ENCODE measurements at places on chromosomes 1 and 21.

DNA sequence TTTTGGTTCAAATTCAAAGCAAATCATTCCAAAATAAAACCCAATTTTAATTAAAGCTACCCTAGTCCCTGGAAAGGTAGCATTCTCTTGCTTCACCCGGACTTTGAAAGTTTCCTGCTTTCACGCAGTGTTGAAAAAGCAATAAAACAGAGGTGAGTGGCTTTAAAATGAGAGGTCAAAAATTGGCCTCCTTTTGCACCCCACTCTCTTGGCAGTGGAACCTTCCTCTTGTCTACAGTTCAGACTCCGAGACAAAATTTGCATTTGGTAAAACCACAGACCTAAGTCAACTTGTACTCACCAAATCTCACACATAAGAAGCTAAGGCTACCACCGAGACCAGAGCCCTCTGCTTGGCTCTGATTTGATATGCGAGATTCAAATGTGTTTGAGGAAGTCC, 252.7 kb downstream of the TTLL7 start:
- DNase-seq, result no peak

GRCh38 chr1:32736812-32737791, 34.5 kb upstream of the SYNC start:
- DNase-seq, result no peak

- DNase-seq, result no peak
Measured at GRCh38 chr1:247421074-247421473, 5.1 kb downstream of the NLRP3 start.

DNA sequence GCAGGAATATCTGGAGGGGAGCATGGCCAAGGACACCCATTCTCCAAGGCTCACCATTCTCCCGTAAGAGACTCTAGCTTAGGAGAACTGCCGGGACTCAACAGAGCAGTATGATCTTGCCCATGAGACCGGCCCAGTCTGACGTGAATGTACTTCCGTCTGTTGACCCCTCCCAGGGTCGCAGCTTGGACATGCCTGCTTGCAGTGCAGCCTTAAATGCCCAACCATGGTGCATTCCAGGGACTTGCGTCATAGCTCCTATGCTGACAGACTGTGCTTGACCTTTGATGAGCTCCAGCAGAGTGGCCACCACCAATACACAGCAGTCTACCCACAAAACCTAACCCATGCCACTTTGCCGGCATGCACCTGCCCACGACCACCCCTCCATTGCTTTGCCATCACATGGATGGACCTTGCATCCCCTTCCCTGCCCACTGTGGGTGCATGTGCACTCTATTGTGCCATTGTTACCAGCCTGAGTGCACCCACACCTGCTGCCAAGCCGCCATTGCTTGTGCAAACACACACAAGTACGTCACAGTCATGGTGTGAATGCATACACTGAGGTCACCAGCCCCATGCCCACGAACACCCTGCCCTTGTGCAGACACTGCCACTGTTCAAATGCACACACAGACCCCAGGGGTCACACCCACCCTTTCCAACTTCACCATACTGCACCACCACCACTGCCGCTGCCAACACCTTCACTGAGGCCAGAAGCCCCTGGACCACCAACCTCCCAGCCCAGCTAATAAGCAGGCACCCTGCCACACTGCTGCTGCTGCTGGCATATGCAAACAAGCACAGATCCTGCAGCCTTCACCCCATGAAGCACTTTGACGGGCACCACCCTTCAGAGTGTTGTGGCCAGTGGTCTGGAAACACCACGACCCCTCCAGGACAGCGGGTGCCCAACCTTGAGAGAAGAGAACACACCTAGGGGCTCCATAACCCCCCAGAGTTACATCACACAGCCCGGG, 1141.3 kb downstream of the BRINP3 start:
- no peak for DNase-seq

DNA sequence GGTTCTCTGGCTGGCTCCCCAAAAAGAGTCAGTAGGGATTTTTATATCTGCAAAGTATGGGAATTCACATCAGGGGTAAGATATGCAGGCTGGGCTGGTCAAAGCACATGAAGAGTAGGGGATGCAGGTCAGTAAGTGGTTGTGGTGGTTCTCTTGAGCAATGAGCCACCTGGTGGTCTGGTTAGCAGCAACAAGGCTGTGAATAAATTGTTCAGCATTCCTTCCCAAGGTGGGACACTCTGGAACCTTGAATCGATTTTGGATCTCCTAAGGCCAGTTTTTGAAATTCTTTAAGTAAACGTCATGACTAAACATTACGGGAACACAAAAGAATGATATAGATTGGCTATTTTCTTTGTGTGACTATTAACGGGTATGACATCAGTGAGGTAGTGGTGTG, 563.0 kb upstream of the NEGR1 start:
- DNase-seq, result no peak

DNA sequence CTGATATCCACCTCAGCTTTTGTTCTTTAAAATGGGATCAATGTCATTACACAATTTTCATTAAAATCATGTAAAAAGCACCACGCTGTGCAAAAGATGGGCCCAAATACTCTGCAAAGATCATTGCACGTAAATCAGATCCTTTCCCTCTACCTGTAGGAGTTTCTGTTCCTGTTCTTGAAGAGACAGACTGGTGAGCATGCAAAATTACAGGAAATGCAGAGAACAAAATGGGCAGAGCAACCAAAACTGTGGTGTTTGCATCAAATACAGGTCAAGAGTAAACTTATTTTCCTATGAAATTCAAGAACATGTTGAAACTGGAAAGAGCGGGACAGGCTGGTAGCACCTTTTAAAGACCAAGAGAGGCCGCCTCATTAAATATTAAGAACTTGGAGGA, 294.9 kb upstream of the ADGRL2 start:
- no peak for DNase-seq

GRCh38 chr1:66932291-66932690, 7.5 kb downstream of the MIER1 start:
- no peak for DNase-seq

- DNase-seq, result no peak
Measured at GRCh38 chr21:38798081-38798480, 7.6 kb upstream of the ETS2 start.

DNA sequence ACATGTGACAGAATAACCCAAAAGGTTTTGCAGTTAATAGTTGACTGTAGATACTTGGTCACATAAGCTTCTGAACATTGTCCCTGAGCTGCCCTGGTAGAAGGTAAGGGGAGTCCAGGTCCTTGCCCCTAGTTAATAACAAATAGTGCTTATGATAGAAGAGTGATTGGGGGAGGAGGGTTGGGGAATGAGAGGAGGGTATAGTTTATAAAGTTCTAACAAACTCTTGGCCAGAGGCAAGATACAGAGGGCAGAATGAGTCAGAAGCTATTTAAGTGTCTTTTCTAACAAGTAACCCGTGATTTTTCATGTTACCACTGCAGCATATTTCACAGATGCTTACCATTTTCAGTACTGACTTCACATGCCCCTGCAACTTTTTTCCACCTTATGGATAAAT, 26.7 kb upstream of the MYOCOS start:
- no peak for DNase-seq

GRCh38 chr1:161164901-161165610, 1.2 kb upstream of the PPOX start:
- DNase-seq, result no peak

DNA sequence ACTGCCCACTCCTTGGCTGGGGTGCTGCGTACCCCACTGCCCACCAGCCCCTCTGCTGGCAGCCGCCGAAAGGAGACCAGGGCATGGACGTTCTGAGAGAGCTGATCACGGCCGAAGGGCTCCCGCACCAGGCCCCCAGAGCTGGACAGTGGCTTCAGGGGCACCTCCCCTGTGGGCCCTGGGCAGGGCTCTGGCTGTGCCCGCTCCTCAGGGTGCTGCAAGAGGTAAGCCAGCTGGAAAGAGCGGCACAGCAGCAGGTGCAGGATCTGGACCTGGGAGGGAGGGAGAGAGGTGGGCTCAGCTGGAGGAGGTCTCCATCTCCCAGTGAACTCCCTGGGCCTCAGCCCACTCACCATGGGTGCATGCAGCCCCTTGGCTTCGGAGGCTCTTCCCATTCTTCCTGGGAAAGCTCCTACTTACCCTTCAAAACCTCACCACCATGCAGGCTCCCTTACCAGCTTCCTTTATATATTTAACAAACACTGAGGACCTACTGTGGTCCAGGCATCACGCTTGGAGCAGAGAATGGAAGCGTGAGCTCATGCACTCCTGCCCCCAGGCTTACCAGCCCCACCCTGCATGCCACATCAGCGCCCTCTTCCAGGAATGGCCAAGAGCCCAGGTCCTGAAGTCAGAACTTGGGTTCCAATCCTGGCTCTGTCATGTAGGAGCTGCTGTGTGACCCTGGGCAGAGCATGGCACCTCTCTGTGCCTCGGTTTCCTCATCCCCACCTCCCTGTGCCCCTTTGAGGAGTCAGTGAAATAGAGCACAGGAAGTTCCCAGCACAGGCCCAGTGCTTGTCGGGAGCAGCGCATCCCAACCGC, 6.8 kb upstream of the KIF17 start:
- no peak for DNase-seq

GRCh38 chr1:118118469-118118868, 66.6 kb downstream of the SPAG17 start:
- no peak for DNase-seq

GRCh38 chr1:229027622-229028182, 243.2 kb upstream of the RAB4A start:
- no peak for DNase-seq

- DNase-seq, result no peak
Measured at GRCh38 chr1:56065729-56066128, 513.6 kb downstream of the PLPP3 start.

DNA sequence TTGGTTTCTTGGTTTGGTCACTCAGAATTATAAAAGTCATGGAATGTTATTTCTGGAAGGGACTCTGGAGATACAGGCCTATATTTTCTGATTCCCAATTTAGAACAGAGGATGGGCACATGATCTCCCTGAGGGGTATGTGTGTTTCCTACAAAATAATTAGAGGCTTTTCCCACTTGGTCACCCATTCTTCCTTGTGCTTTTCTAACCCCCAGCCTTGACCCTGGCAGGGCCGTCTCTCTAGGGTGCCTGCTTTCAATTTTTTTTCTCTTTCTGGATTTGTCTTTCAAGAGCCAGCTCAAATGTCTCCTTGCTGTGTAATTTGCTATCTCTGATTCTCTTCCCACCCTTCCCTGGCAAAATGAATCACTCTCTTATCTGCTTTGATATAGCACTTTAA, 131.9 kb downstream of the HLX start:
- no peak for DNase-seq

- no peak for DNase-seq
Measured at GRCh38 chr1:157782931-157783330, 6.0 kb upstream of the FCRL2 start.
